Transverse colon (tissue), 4 donors: ENCODE measurements at places on chromosomes 4 and X. TPM values are rescaled to one million over a fixed set of nuclear protein-coding genes. Genes with fewer than 3 reads are reported as not detected.

Gene ABCB7
- 54.2 TPM for total RNA-seq

DNA sequence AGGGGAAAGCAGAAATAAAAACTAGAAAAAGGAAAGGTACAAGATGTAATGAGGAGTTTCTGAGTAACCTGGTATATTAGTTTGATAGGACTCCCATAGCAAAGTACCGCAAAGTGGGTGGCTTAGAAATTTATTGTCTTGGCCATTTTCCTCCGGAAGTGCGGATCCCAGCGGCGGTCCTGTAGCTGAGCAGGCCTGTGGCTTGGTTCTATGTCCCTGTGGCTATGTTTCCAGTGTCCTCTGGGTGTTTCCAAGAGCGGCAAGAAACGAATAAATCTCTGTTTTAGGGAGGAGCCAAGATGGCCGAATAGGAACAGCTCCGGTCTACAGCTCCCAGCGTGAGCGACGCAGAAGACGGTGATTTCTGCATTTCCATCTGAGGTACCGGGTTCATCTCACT, 44.0 kb upstream of the LDB2 start:
- no peak for DNase-seq

- DNase-seq = no peak
Measured at GRCh38 chrX:154780968-154781367, 18.3 kb downstream of the DKC1 start.

DNA sequence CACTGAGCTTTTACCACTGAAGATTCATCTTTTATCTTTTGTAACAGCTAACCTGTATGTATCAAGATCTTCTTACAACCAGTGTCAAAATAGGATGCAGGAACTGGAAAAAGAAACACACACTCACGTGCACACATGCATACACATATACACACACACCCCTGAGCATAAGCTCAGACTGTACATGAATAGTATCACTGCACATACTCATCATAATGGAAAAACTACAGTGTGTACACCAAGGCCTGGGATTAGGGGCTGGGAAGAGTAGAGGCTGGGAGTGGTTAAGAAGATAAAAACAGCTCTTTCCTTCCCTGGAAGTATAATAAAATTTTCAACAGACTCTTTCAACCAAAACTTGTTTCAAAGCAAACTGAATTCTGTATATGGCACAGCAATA, 73.4 kb downstream of the RELL1 start:
- DNase-seq = no peak
